ENCODE measurements at places on chromosomes 12 and 14. TPM values are rescaled to one million over a fixed set of nuclear protein-coding genes. Genes with fewer than 3 reads are reported as not detected.

GRCh38 chr12:75130811-75131210, 78.8 kb downstream of the KCNC2 start:
- H3K36me3 ChIP-seq, result no peaks in the 10 kb centered on the region
- H3K27me3 ChIP-seq, result no peaks in the 10 kb centered on the region
- H3K4me1 ChIP-seq, result no peaks in the 10 kb centered on the region
- no peak overlapping the region for H3K27ac ChIP-seq
- DNase-seq, result no peak

DNA sequence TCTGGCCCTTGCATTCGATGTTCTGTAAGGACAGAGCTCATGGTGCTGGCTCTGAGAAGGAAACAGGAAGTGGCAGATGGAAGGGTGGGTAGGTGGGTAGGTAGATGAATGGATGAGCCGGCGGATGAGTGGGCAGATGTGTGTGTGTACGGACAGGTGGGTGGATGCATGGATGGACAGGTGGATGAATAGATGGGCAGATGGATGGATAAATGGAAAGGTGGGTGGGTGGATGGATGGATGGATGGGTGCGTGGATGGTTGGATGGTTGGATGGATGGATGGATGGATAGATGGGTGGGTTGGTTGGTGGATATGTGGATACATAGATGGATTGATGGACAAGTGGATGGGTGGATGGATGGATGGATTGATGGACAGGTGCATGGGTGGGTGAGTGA, 27.6 kb upstream of the PPP1R13B start:
- H3K4me1 ChIP-seq, result peaks cover 20% of the 10 kb centered on the region
- no peaks in the 10 kb centered on the region for H3K27me3 ChIP-seq
- no peak overlapping the region for H3K4me3 ChIP-seq
- H3K27ac ChIP-seq, result no peak overlapping the region
- H3K36me3 ChIP-seq, result no peaks in the 10 kb centered on the region
- DNase-seq, result no peak

GLIPR1L2 gene
- total RNA-seq, result 0.47 TPM

- DNase-seq, result no peak
- H3K27me3 ChIP-seq, result no peaks in the 10 kb centered on the region
- no peak overlapping the region for H3K27ac ChIP-seq
- H3K36me3 ChIP-seq, result no peaks in the 10 kb centered on the region
- no peak overlapping the region for H3K4me3 ChIP-seq
Measured at GRCh38 chr12:95629392-95629791, 78.1 kb upstream of the USP44 start.

GRCh38 chr12:3152011-3152511, 74.9 kb downstream of the TSPAN9 start:
- H3K36me3 ChIP-seq, result no peaks in the 10 kb centered on the region
- DNase-seq, result no peak
- no peaks in the 10 kb centered on the region for H3K4me1 ChIP-seq
- H3K4me3 ChIP-seq, result no peak overlapping the region

DNA sequence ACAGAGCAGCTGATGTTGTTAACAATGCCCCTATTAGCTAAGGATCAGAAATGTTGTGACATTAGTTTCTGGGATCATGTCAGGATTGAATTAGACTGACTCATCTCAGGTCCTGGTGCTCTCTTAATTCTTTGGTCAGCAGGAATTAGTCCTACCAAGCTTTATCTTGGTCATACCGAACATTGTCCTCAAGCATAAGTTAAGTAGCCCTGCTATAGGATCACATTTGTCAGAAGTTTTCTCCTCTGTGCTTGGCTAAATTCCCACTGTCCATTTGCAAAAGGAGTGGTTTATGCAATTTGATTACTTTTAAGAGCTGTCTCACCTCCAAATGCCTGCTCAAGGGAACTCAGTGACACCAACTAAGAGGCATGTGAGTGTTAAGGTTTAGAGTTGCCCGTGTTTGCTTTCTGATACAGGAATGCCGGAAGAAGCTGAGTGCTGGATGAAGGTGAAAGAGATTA, 48.4 kb upstream of the IFNG-AS1 start:
- H3K36me3 ChIP-seq, result no peaks in the 10 kb centered on the region
- no peak overlapping the region for H3K4me3 ChIP-seq
- no peak overlapping the region for H3K27ac ChIP-seq
- DNase-seq, result no peak

- H3K36me3 ChIP-seq, result no peaks in the 10 kb centered on the region
- no peak overlapping the region for H3K4me3 ChIP-seq
- no peaks in the 10 kb centered on the region for H3K27me3 ChIP-seq
- no peaks in the 10 kb centered on the region for H3K4me1 ChIP-seq
- no peak for DNase-seq
Measured at GRCh38 chr12:47433876-47434275, 272.0 kb downstream of the RPAP3 start.

GRCh38 chr12:62793256-62794217, 141.4 kb downstream of the PPM1H start:
- H3K4me1 ChIP-seq, result no peaks in the 10 kb centered on the region
- H3K27ac ChIP-seq, result no peak overlapping the region
- DNase-seq, result peak; percentile 57
- H3K27me3 ChIP-seq, result no peaks in the 10 kb centered on the region
- H3K36me3 ChIP-seq, result no peaks in the 10 kb centered on the region

DNA sequence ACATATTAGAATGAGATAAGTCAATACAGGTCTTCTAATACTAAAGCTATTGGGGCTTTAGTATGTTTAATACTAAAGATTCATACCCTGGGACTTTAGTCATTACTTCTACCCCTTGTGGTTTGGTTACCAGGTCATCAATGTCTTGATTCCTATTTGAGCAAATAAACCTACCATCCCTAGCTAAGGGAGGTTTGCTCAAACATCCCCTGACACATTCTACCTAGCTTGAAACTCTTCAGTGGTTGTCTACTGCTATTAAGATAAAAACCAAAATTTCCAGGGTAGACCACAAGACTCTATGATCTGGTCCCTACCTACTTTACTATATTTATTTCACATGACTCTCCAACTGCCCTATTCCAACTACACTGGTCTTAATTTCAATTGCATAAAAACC, 7.3 kb upstream of the C2CD5 start:
- no peak for DNase-seq
- H3K4me1 ChIP-seq, result no peaks in the 10 kb centered on the region
- H3K27me3 ChIP-seq, result no peaks in the 10 kb centered on the region
- no peaks in the 10 kb centered on the region for H3K36me3 ChIP-seq
- H3K27ac ChIP-seq, result no peak overlapping the region

GRCh38 chr12:111454716-111455447, 49.2 kb downstream of the SH2B3 start:
- peaks cover 26% of the 10 kb centered on the region for H3K4me1 ChIP-seq
- no peak overlapping the region for H3K27ac ChIP-seq
- no peaks in the 10 kb centered on the region for H3K27me3 ChIP-seq
- no peak overlapping the region for H3K4me3 ChIP-seq
- H3K36me3 ChIP-seq, result peaks cover 47% of the 10 kb centered on the region

DNA sequence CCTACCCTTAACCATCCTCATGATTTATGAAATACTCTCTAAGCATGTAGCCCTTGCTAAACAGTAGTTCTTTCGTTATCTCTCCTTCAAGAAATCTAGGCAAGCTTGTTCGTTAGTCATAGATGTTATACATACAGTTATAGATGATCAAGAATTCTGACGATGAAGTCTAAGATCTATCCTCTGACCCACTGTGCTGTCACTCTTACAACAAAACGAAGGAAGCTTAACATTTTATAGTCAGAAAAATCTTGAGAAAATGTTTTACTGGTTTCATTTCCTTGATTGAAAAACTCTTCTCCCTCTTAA, 68.9 kb downstream of the SPPL3 start:
- H3K27ac ChIP-seq, result no peak overlapping the region
- no peak for DNase-seq
- H3K27me3 ChIP-seq, result no peaks in the 10 kb centered on the region
- H3K4me3 ChIP-seq, result no peak overlapping the region

GRCh38 chr14:92753250-92753649, 4.8 kb upstream of the LGMN start:
- H3K4me3 ChIP-seq, result no peak overlapping the region
- no peak overlapping the region for H3K27ac ChIP-seq
- peaks cover 12% of the 10 kb centered on the region for H3K4me1 ChIP-seq
- H3K27me3 ChIP-seq, result no peaks in the 10 kb centered on the region
- DNase-seq, result no peak
- no peaks in the 10 kb centered on the region for H3K36me3 ChIP-seq

GRCh38 chr12:46788072-46788887, 37.5 kb downstream of the SLC38A4 start:
- DNase-seq, result no peak
- no peaks in the 10 kb centered on the region for H3K36me3 ChIP-seq
- no peak overlapping the region for H3K27ac ChIP-seq
- no peaks in the 10 kb centered on the region for H3K4me1 ChIP-seq

KRT75 gene
- total RNA-seq, result not detected

MGST1 gene
- total RNA-seq, result 2.3 TPM

DNA sequence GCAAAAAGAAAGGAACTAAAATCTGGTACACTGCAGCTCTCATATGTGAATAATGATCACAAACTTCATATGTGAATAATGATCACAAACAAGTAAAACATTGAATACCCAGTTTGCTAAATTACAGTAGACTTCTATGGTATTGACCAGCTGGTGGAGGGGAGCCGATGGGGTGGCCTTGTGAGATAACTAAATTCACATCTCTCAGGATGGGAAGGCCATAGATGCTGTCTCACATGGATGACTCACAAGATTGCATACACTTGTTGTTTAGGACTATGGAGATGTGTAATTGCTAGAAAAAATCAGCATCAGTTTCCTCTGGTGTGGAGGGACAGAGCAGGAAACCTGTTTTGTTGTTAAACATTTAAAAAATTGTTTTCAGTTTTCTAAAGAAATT, 49.2 kb downstream of the ACACB start:
- DNase-seq, result no peak
- no peak overlapping the region for H3K27ac ChIP-seq
- H3K4me1 ChIP-seq, result no peaks in the 10 kb centered on the region
- no peak overlapping the region for H3K4me3 ChIP-seq
- no peaks in the 10 kb centered on the region for H3K36me3 ChIP-seq

PA2G4 gene
- total RNA-seq, result 108 TPM

DNA sequence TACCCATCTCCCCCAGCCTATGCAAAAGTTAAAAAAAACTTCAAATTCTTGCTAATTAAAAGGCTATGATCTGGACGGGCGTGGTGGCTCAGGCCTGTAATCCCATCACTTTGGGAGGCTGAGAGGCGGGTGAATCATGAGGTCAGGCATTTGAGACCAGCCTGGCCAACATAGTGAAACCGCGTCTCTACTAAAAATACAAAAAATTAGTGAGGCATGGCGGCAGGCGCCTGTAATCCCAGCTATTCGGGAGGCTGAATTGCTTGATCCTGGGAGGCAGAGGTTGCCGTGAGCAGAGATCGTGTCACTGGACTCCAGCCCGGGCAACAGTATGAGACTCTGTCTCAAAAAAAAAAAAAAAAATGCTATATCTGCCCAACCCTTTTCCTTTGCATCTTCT, 925.4 kb downstream of the GALC start:
- H3K36me3 ChIP-seq, result no peaks in the 10 kb centered on the region
- H3K27me3 ChIP-seq, result no peaks in the 10 kb centered on the region
- no peaks in the 10 kb centered on the region for H3K4me1 ChIP-seq
- no peak overlapping the region for H3K27ac ChIP-seq
- DNase-seq, result no peak

CLBA1 gene
- total RNA-seq, result 1.3 TPM

CD163 gene
- 10.0 TPM for total RNA-seq

DNA sequence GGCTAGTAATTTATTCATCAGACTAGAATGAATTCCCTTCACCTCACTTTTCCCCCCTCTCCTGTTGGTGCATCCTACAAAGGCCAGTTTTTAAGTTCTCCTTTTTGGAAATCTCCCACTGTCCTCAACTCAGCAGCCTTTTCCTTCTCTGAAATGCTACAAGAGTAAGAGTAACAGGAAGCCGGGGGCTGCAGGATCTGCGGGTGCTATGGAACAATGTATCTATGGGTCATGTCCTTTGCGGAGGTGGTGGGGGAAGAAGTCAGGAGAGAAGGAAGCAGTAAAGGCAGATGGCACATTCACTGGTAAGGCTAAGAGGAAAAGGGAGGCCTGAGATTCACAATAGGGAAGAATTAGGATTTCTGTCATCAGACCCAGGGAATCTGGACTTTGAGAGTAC, 22.2 kb upstream of the TESC start:
- H3K4me1 ChIP-seq, result no peaks in the 10 kb centered on the region
- no peak overlapping the region for H3K27ac ChIP-seq
- no peaks in the 10 kb centered on the region for H3K27me3 ChIP-seq
- DNase-seq, result no peak
- H3K4me3 ChIP-seq, result no peak overlapping the region
- H3K36me3 ChIP-seq, result no peaks in the 10 kb centered on the region

DNA sequence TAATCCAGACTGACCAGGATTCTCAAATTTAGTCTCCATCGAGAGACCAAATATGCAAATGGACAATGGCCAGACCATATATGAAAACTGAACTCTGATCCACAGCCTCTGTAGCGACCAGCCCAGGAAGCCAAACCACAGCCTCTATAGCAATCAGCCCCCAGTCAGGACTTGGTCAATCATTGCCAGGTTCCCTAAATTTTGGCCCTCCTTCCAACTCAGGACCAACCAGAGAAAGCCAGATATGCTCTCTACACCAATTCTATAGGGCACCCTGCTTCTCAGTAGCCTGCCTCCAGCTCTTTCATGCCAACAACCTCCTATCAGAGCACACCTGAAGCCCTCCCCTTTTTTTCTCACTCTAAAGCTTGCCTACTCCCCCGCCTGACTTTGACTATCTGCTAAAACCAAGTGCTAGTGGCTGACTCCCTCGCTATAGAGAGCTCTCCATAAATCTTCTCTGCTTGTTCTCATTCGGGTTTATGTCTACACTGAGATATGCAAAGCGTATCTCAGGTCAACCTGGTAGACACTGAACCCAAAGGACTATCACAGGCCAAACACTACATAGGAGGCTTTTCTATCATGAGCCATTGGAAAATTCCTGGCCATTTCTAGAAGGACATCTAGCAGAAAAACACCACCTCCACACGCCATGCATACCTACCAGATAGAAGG, 110.5 kb upstream of the FUT8 start:
- H3K4me3 ChIP-seq, result no peak overlapping the region
- H3K27ac ChIP-seq, result no peak overlapping the region
- no peaks in the 10 kb centered on the region for H3K36me3 ChIP-seq
- peaks cover 25% of the 10 kb centered on the region for H3K4me1 ChIP-seq

GRCh38 chr14:93081876-93082570, 33.7 kb downstream of the ITPK1 start:
- no peaks in the 10 kb centered on the region for H3K36me3 ChIP-seq
- H3K4me3 ChIP-seq, result no peak overlapping the region
- H3K27me3 ChIP-seq, result no peaks in the 10 kb centered on the region

DNA sequence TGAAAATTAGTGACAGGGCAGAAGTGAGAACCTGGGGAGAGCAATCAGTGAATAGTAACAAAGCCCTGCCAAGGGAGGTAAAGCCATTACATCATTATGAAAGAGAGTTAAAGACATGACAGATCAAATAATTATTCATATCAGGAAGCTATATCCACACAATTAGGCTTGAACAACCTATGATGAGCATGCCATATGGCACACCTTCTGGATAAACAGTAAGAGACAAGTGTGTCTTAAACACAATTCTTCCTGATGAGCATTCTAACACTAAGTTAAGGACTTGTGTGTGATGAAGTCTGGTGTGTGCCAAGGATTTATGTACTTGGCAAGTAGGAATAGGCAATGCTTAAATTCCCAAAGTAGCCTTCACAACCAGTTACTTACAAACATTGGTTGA, 76.1 kb downstream of the GALNT4 start:
- no peaks in the 10 kb centered on the region for H3K27me3 ChIP-seq
- no peaks in the 10 kb centered on the region for H3K4me1 ChIP-seq
- no peak overlapping the region for H3K4me3 ChIP-seq
- H3K36me3 ChIP-seq, result no peaks in the 10 kb centered on the region
- no peak overlapping the region for H3K27ac ChIP-seq

Measured in CD4-positive, alpha-beta memory T cell (primary cell).